Ovary (tissue), 10 donors: ENCODE measurements at places on chromosomes 4 and X. TPM values are rescaled to one million over a fixed set of nuclear protein-coding genes. Genes with fewer than 3 reads are reported as not detected.

RENBP gene
- 2.8 TPM for polyA plus RNA-seq

NAA11 gene
- polyA plus RNA-seq, result not detected

SLC6A8 gene
- polyA plus RNA-seq, result 7.5 TPM

CXCL1 gene
- 8.2 TPM for polyA plus RNA-seq

CCKAR gene
- not detected for polyA plus RNA-seq

TRAM1L1 gene
- 1.1 TPM for polyA plus RNA-seq
